GM04503 (cell line): ENCODE measurements at places on chromosomes 6 and 20.

DNA sequence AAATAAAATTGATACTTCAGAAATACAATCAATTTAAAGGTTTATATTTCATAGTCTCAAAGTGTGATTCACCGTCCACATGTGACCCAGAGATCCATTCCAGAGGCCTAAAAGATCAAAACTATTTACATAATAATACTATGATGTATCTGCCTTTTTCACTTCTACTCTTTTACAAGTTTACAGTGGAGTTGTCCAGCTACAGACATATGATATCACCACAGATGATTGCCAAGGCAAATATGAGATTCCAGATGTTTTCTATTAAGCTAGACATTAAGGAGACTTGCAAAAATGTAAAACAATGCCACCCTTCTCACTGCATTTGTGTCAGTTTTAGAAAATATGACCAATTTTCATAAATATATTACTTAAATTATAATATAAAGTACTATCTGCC lies 443.7 kb downstream of the GJA1 start:
- DNase-seq, result peak; percentile 79

- no peak for DNase-seq
Measured at GRCh38 chr20:24608926-24609667, 139.7 kb downstream of the SYNDIG1 start.

- DNase-seq, result no peak
Measured at GRCh38 chr20:47719211-47719610, 66.1 kb downstream of the SULF2 start.

DNA sequence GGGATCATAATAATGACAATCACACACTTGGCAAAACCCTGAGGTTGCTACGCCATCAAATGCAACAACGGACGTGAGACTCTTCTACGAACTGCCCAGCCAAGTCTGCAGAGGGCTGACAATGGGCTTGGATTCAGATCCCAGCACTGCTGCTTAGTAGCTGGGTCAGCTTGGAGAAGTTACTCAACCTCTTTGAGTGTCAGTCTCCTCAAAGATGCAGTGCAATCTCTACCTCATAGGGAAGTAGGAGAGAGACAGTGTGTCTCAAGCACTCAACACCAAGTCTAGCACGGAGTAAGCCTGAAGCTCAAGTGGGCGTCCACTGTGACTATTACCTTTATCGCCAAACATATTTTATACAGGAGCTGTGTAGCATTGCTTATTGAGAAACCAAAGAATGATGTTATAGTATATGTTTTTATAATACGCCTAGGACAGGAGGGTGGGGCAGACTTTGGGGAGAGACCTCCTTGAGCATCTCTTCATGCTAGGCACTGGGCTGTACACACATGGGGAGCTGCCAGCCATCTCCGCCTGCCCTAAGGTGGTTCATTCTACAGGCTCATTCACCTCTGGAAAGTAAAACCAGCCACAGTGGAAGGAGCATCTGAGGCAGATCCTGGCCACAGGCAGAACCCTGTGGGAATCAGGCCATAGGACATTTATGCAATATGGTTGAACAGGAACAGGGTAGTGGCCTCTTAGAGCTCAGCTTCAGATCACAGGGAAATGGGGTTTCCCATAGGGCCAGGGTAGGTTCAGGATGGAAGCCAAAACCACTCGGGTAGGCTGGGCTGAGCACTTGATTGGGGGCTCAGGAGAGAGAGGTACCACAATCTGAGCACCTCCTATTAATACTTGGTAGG lies 160.2 kb downstream of the MRPL14 start:
- no peak for DNase-seq

DNA sequence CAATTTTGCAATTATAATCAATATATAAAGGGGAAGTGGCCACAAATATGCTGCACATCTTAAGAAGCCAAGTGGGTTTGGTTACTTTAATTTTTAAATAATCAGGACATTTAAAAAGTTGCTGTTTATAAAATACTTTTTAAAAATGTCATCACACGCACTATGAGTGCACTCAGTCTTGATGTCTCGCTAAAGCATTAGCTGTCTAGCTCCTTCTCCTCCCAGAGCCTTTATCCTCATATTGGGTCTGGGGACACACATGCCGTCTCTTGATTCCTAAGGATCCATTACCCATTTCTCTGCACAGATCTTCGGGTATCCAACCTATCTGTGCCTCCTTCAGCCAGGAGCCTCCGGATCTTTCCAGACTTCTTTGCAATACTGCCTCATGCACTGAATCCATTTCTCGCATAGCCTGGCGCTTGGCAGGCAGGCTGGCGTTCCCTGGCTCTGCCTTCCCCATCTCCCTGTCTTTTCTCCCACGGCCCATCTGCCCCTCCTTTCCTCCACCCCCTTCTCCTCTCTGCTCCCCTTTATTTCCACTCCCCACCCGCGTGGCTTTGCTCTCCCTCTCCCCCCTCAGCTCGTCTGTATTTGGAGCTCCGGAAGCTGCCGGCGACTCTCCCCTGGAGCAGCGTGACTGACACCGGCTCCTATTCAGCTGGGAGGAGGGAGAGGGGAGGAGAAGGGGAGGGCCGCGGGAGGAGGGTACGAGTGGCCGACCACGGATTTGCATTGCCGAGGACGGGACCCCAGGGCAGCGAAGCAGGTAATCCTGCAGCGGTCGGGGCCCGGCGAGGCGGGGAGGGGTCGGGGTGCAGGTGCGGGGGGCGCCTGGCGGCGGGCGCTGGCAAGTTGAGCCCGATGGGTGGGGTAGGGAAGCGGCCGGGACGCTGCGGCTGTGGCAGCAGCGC lies at the start of gene CAP2:
Gene CAP2, plus strand, starts transcription at position 618 of the 914 bp plus-strand sequence. CDS start 27,961 bp downstream, outside the sequence.
- DNase-seq, result no peak

- no peak for DNase-seq
Measured at GRCh38 chr20:11851646-11852045, 66.0 kb upstream of the BTBD3 start.

DNA sequence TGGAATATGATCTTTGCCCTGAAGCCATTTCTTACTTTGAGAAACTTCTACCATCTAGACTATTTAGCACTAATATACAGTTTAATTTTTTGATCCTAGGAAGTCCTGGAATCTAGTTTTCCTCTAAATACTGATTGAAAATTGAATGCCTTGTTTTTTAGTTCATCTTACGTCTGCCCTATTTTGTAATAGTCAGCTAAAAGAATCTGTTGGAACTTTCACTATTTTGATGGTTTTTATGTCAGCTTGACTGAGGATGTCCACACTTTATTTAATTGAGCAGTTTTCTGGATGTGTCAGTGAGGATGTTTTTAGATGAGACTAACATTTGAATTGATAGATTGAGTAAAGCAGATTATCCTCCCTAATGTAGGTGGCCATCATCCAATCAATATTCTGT lies 8.4 kb downstream of the OR12D2 start:
- DNase-seq, result no peak

- DNase-seq, result no peak
Measured at GRCh38 chr6:167096991-167097390, 25.9 kb upstream of the CCR6 start.

GRCh38 chr6:99364026-99364425 lies 14.6 kb upstream of the FAXC start:
- no peak for DNase-seq

DNA sequence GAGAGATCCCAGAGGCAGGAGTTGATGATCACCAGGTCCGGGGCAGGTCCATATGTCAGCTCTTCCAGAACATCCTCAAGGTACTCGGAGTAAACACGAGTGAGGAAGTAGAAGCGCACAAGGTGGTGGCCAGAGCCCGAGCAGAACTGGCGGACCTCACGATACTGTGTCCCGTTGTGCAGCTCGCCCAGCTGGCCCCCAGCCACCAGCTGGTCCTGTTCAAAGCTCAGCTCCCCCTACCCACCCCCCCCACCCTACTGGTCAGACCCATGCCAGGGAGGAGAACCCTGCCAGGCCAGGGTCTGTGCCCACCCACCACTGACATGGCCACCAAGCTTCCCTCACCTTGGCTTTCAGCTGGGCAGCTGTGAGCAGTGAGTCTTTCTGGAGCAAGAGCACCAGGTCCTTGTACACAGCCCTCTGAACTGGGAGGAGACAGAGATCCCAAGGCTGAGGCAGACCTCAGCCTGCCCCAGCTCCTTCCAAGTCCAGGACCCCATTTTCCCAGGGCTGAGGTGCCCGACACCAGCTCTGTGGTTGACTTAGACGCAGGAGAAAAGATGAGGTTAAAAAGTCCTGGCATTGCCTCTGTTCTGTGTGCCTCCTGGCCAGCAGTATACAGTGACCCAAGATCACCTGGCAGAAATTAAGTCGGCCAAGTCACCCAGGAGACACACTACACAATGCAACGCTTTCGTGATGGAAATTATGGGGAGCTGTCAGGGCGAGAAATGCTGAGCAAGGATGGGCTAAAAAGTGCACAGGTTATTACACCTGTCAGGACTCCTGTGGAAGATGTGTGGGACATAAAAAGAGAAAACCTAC lies 1.4 kb downstream of the PCED1A start:
- no peak for DNase-seq

DNA sequence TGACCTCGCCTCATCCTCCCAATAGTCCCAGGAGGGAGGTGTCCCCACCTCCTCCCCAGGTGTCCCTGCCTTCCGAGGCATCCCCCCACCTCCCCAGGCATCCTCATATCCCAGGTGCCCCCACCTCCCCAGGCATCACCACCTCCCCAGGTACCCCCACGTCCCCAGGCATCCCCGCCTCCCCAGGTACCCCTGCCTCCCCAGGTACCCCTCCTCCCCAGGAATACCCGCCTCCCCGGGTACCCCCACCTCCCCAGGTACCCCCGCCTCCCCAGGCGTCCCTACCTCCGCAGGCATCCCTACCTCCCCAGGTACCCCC lies 198.9 kb downstream of the SYNDIG1 start:
- no peak for DNase-seq

GRCh38 chr20:10662661-10663458 lies 10.9 kb downstream of the JAG1 start:
- no peak for DNase-seq

DNA sequence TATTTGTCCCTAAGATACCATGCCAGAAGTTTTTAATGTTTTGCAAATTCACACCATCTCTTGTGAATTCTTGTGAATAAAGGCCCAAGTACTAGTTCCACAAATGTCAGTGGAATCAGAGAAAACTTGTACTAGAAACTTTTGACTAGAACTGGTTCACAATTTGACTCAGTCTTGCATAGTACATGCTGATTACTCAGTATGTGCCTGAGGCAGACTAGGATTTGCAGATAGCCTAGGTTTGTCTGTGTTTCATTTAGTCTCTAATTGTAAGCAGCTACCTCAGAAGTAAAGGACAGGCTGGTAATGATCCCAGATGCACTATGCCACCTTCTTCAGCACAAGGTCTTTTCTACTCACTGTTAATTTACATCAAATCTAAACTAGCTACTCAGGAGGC lies 34.2 kb upstream of the GSTA4 start:
- DNase-seq, result no peak

DNA sequence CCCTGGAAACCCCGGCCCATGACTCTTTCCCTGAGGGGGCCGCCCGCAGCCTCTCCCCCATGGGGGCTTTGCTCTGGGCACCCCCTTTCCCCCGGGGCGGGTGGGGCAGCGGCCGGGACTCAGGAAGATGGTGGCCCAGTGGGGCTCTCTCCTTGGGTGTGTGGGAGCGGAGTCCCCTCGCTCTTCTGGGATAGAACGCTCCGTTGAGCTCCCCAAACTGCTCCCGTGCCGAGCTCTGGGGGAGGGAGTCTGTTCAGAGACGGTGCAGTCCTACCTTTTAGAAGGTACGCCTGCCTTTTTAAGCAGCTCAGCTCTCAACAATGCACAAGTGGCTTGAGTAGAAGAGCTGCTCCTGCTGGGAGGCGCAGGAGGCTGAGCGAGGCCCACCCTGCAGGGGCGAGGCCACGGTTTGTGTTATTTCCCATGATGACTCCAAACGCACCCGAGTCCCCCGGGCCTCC lies 21.7 kb upstream of the BHLHE23 start:
- DNase-seq, result no peak

DNA sequence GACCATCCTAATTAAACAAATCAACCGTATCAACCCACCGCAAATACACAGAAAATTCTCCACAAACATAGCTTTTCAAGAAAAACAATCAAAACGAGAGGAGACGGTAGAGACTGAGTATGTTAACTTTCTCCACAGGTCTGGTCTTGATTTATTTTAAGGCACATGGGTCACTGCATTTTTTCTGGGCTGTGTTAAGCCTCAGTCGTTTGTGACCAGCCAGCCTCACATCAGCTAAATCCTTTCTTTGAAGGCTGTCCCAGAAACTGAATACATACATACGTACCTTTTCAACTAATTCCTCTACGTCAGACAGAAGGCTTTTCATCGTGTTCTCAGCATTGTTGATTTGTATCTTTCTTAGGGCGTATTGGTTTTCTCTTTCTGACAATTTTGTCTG lies 69.4 kb downstream of the LAMA4 start:
- no peak for DNase-seq

DNA sequence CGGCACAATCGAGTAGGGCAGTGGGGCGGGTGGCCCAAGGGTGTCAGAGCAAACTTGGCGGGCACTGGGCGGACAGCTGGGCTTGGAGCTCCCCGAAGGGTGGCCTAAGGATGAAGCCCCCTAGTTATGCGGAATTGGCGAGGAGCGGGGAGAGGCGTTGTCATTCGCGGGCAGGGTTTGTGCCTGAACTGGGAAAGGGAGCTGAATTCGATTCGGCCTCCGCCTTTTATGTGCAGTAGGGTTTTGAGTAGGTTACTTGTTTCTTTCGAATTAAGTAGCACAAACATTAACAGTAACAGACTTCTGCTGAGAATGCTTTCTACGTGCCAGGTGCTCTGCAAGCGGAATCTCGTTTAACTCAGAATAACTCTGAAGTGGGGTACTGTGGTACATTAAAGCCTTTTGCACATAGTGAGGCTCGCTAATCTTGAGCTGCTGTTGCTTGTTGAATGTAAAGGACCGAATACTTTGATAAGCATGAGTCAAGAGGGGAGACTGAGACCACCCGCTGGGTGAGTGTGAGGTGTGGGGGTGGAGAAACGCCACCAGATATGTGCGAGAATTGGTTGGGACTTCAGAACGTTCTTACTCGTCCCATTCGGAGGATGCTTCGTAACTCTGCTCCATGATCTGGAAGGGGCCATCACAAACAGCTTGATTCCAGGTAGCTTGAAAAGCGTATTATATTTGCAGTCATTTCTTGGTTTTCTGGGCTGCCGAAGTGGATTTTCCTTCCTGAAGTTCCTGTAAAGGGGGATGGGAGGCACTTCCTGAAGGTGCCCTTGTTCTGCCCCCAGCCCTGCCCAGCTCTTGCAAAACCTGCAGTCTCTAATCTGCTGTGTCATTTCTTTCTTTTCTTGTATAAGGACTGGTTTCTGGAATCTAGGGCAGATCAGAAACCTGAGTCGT lies 833 bp downstream of the RAB5IF start:
- no peak for DNase-seq

DNA sequence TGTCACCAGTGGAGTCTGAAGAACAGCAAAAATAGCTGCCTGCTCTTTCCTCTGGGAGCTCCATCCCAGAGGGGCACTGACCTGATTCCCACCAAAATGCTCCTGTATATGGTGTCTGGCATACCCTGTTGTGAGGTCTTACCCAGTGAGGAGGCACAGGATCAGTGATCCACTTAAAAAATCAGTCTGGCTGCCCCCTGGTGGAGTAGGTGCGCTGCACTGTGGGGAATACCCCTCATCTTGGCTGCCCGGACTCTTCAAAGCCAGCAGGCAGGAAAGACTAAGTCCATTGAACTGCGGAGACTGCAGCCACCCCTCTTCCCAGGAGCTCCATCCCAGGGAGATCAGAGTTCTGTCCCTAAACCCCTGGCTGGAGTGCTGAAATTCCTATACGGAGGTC lies 230.9 kb upstream of the HTR1E start:
- no peak for DNase-seq

GRCh38 chr6:106037060-106037459 lies 49.1 kb upstream of the PRDM1 start:
- peak; percentile 31 for DNase-seq

GRCh38 chr6:93164781-93165180 lies 254.6 kb downstream of the EPHA7 start:
- DNase-seq, result no peak
